ENCODE measurements at places on chromosomes 16 and 17. TPM values are rescaled to one million over a fixed set of nuclear protein-coding genes. Genes with fewer than 3 reads are reported as not detected.

The KRT9 gene
- not detected for total RNA-seq

The C17orf50 gene
- not detected for total RNA-seq

The CRYBA1 gene
- not detected for total RNA-seq

The ALOX12B gene
- total RNA-seq = not detected

The NHLRC4 gene
- 0.13 TPM for total RNA-seq

- DNase-seq = no peak
Observed at GRCh38 chr17:72860778-72861177, 231.7 kb downstream of the SLC39A11 start.

DNA sequence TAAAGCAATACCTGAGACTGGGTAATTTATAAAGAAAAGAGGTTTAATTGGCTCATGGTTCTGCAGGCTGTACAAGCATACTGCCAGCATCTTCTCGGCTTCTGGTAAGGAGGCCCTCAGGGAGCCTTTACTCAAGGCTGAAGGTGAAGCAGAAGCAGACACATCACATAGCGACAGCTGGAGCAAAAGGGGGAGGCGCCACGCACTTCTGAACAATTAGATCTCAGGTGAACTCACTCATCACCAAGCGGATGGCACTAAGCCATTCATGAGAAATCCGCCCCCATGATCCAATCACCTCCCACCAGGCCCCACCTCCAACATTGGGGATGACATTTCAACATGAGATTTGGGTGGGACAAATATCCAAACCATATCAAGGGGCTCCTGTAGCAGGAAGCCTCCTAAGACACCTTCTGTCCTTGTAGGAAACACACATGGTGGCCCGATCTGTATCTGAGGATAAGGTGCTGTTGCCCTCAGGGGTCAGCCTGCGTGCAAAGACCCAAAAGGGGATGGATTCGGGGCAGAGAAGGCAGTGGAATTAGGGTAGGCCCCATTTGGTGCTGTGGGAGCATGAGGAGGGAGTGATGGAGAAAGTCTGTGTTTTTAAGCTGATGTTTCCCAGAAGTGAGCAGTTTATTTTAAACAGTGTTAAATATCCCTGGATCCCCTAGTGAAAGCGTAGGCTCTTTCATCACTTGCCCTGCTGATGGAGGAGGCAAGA, 23.0 kb downstream of the IL21R start:
- no peak for DNase-seq

DNA sequence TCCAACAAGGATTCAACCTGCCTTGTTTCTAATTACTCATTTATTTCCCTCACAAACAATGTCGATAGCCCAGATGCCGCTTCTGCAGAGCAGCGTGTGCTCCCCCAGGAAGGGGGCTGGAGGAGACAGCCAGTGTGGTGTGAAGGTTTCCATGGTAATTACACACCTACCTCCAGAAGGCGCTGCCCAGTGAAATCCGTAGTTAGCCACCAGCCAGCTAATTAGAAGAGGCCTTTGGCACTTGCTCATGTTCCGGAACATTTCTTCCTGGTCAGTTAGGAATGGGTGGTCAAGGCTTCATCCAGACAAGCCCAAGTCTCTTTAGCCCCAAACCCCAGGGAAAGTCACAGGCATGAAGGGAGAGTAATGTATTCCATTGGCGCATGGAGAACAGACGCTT, 342.5 kb upstream of the C16orf82 start:
- no peak for DNase-seq

DNA sequence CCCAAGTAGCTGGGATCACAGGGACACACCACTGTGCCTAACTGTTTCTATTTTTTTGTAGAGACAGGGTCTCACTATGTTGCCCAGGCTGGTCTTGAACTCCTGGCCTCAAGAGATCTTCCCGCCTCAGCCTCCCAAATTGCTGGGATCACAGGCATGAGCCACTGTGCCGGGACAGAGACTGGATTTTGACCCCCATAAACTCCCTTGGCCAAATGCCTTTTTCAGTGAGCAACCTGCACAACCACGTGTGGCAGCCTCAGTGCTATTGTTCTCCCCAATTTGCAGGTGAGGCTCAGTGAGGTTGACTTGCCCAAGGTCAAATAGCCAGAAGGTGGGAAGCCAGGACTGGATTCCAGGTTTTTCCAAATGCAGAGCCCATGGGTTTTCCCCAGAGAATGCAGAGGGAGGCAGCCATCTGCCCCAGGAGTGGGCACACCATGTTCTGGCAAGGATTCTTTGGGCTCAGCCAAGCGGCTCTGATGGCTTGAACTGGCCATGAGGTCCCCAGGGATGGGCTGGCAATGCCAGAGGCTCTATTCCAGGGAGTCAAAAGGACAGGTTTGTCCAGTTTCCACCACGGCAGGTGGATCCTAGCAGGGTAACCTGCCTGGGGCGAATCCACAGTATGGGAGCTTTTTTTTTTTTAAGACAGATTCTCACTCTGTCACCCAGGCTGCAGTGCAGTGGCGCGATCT, 1.8 kb downstream of the IL27 start:
- no peak for DNase-seq

DNA sequence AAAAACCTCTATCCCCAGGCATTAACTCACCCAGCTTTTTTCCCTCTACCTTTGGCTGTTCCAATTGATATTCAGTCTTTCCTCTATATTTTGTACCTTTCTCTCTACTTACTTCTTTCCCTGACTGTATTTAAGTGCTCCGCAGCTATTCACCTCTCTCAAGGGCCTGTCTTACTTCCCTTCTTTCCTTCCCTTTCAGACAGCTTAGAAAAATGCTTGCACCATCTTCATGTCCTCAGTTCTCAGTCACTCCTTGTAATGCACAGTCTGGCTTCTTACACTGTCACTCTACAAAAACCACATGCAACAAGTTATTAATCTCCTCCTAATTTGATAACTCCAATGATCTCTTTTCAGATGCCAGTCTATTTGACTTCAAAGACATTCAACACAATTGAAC, 163.4 kb downstream of the PHKB start:
- no peak for DNase-seq

GRCh38 chr17:50149417-50150353, 792 bp downstream of the PPP1R9B start:
- DNase-seq = peak; percentile 84

DNA sequence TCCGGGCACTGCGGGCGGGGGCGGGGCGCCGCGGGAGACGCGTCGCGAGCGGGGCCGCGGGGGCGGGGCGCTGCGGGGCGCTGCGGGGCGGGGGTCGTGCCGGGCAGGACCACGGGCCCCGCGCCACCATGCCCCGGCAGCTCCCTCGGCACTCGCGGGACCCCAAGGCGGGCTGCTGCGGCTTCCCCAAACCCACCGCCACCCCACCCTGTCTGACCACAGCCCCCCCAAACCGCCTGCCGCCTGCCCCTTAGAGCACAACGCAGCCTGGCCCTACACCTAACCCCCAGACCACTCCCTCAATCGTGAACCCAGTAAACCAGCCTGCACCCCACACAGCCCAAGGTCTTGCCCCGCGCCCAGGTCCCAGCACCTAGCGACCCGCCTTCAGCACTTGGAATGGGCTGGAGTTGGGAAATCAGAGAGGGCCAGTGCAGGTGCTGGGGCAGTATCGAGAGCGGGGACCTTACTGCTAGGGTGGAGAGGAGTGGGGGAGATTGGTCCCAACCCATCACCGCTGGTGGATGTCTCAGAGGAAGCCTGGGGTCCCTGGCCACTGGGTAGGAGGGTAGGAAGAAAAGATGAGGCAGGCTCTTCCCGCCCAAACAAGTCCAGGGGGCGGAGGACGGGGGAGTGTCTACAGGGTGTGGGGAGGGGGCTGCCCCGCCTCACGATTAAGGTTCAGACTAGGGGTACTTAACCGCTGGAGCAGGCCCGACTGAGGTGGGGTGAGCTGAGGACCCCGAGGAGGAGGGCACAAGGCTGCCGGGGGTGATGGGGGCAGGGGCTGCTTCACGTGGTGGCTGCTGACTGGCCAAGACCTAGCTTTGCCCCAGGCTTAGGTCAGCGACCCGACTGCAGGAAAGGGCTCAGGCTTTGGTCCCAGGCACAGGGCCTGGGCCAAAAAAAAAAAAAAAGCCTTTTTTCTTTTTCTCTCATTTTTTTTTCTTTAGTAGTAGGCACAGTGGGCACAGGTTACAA, 539 bp upstream of the VAMP2 start:
- DNase-seq = no peak
